ENCODE measurements at places on chromosomes 11 and 22. TPM values are rescaled to one million over a fixed set of nuclear protein-coding genes. Genes with fewer than 3 reads are reported as not detected.

ARL2 gene
- total RNA-seq = 74.7 TPM

ZNF280B gene
- 1.1 TPM for total RNA-seq

NOX4 gene
- 6.7 TPM for total RNA-seq

APOBEC3F gene
- 9.2 TPM for total RNA-seq

KRTAP5-7 gene
- total RNA-seq = 0.11 TPM

PANX2 gene
- total RNA-seq = 0.66 TPM

TCIRG1 gene
- total RNA-seq = 141 TPM

POTEH gene
- not detected for total RNA-seq

PIWIL4 gene
- 1.4 TPM for total RNA-seq

CCDC81 gene
- 2.7 TPM for total RNA-seq

CDC45 gene
- total RNA-seq = 44.8 TPM

LIF gene
- total RNA-seq = 16.5 TPM

IGHMBP2 gene
- total RNA-seq = 12.5 TPM

LDLRAD3 gene
- total RNA-seq = 5.0 TPM

INPP5J gene
- total RNA-seq = 0.11 TPM

GDPD5 gene
- 1.9 TPM for total RNA-seq

FGF19 gene
- total RNA-seq = not detected

C11orf91 gene
- total RNA-seq = not detected

LGR4 gene
- 11.0 TPM for total RNA-seq

SHISAL1 gene
- total RNA-seq = 14.9 TPM

APOA4 gene
- total RNA-seq = not detected

ROBO4 gene
- 3.0 TPM for total RNA-seq

GTF2H1 gene
- total RNA-seq = 67.6 TPM

TKFC gene
- total RNA-seq = 18.8 TPM

NAALAD2 gene
- total RNA-seq = 5.6 TPM

DKK3 gene
- total RNA-seq = 253 TPM

SLN gene
- not detected for total RNA-seq

PRCP gene
- total RNA-seq = 31.7 TPM

IGLL1 gene
- total RNA-seq = not detected

NEFH gene
- total RNA-seq = 0.44 TPM

GP1BB gene
- 0.89 TPM for total RNA-seq

FGF3 gene
- not detected for total RNA-seq

LRRN4CL gene
- total RNA-seq = 12.2 TPM

SCGB1A1 gene
- total RNA-seq = not detected

SLC37A2 gene
- 6.5 TPM for total RNA-seq

BLID gene
- total RNA-seq = 22.6 TPM

ANO1 gene
- total RNA-seq = not detected

DGCR6L gene
- total RNA-seq = 54.6 TPM

APOL6 gene
- 26.0 TPM for total RNA-seq

MYOD1 gene
- total RNA-seq = 0.12 TPM

GAL3ST3 gene
- not detected for total RNA-seq

OR52H1 gene
- 1.1 TPM for total RNA-seq

PKNOX2 gene
- total RNA-seq = 0.37 TPM

DCDC1 gene
- 0.22 TPM for total RNA-seq

KBTBD3 gene
- 2.9 TPM for total RNA-seq

Data from uterine smooth muscle cell (primary cell).